Gastrocnemius medialis (tissue), 4 donors: ENCODE measurements at places on chromosomes 12 and 14. TPM values are rescaled to one million over a fixed set of nuclear protein-coding genes. Genes with fewer than 3 reads are reported as not detected.

GRCh38 chr12:24081092-24081529 lies 131.6 kb upstream of the SOX5 start:
- no peak for DNase-seq

The ZC2HC1C gene
- total RNA-seq, result 13.1 TPM

DNA sequence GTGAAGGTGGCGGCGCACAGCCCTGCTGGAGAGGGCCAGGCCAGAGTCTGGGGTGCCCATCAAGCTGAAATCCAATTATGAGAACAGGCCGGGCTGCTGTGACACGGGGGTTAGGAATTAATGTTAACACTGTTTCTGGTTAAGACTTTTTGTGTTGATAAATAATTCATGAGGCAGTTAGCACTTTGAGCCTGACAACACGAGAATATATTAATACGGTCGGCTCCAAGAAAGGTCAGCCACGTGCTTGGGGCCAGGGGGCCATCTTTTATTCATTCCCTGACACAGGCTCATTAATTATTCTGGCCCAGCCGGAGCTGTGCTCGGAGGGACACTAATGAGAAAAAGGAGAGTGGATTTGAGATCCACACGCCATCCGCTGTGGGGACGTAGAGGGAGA lies 45.1 kb downstream of the FBRSL1 start:
- DNase-seq, result no peak

DNA sequence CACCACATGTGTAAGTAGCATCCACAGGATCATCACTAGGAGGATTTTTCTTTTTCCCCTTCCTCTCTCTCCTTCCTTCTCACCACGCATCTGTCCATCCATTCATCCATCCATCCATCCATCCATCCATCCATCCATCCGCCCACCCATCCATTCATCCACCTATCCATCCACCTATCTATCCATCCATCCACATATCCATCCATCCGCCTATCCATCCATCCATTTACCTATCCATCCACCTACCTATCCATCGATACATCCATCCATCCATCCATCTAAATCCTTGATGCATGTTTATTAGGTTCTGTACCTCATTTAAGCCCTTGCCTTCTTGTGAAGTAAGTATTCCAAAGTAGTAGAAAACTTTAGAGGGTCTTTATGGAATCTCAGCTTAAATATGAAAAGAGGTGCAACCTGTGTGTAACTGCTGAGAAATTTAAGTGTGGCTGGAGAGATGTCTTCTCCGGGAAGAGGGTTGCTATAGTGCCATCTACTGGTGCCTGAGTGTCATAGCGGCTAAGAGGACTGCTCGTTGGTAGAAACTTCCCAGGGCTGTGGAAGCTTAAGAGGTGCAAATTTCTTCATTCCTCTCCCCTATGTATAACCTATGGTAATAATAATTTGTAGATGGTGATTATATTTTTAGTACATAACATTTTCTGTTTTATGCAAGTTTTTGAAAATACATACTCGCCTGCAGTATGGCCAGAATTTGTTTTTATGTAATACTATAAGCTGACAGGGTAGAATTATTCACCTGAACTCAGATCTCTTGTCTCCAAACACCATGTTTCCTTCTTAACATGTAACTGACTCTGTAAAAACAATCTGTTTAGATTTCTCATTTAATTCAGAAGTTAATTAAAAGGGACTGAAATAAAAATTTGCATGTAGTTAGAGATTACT lies 46.0 kb downstream of the MYO1H start:
- DNase-seq, result peak; percentile 22

The NRXN3 gene
- total RNA-seq, result 0.04 TPM

The MAP1LC3B2 gene
- 1.1 TPM for total RNA-seq

DNA sequence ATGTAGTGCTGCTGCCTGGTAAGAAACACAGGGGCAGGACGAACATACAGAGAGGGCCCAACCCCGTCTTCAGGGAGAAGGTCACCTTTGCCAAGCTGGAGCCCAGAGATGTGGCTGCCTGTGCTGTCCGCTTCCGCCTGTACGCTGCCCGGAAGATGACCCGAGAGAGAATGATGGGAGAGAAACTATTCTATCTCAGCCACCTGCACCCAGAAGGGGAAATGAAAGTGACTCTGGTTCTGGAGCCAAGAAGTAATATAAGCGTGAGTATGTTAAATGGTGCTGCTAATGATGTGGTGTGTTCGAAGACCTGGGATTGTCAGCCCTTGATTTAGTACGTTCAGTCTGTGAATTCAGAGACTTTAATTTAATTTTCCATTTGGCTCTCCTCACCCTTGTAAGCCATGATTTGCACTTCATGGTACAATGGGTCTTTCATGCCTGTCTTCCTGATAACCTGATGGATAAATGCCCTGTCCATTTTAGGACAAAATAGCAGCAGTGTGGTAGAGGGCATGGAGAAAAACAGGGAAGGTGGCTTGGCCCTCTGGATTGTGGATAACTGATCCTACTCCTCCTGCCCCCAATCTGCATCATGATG lies 318.9 kb downstream of the SNAPC1 start:
- DNase-seq, result no peak

DNA sequence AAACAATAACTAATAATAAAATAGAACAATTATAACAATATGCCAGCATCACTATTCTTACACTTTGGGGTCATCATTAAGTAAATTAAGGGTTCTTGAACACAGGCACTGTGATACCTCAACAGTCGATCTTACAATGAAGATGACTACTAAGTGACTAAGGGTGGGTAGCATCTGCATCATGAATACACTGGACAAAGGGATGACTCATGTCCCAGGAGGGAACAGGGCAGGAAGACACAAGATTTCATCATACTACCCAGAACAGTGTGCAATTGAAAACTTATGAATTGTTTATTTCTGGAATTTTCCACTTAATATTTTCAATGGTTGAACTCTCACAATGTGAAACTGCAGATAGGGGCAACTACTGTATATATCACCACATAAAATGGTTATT lies 19.7 kb downstream of the TSPAN19 start:
- DNase-seq, result peak; percentile 15

The DTX1 gene
- 0.49 TPM for total RNA-seq

DNA sequence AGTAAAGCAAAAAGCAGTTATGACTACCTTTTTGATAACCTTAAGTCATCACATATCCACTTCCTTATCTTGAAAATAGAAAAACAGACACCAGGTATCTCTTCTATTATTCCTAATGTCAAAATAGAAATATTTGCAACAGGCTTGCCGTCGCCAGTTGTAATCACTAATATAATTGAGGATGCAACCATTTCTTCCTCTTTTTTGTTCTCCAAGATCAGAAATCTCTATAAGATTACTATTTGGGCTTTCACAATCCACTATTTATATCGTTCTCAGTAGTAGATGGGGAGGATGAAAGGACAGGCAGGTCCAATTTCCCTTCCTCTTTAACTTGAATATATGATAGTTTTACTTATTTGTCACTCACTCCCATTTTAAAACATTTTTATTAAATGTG lies 130.2 kb upstream of the HMGA2 start:
- no peak for DNase-seq

GRCh38 chr14:54864526-54864925 lies 38.1 kb downstream of the GCH1 start:
- no peak for DNase-seq

The NTF3 gene
- total RNA-seq, result 0.18 TPM

DNA sequence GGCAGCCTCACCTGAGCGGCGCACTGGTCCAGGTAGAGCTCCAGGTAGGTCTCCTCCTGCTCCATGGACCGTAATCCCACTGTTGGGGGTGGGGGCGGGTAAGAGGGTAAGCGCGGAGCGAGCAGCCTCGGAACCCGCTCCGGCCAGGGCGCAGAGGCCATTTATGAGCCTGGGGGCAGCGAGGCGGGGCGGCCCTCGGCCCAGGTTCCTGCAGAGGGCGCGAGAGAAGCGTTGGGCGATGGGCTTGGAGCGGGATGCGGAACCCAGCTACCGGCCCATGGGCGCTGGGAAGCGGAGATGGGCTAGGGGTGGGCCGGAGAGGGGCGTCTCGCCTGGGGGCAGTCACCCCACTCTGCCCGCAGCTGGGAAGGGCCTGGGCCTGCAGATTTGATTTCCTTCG lies at the start of gene TBPL2:
Gene TBPL2 (minus strand): TSS at position 232 of the 400 bp plus-strand sequence. CDS start 167 bp downstream, at position 65.
- DNase-seq, result no peak

- peak; percentile 13 for DNase-seq
Observed at GRCh38 chr12:119938049-119938667, 50.9 kb upstream of the BICDL1 start.

DNA sequence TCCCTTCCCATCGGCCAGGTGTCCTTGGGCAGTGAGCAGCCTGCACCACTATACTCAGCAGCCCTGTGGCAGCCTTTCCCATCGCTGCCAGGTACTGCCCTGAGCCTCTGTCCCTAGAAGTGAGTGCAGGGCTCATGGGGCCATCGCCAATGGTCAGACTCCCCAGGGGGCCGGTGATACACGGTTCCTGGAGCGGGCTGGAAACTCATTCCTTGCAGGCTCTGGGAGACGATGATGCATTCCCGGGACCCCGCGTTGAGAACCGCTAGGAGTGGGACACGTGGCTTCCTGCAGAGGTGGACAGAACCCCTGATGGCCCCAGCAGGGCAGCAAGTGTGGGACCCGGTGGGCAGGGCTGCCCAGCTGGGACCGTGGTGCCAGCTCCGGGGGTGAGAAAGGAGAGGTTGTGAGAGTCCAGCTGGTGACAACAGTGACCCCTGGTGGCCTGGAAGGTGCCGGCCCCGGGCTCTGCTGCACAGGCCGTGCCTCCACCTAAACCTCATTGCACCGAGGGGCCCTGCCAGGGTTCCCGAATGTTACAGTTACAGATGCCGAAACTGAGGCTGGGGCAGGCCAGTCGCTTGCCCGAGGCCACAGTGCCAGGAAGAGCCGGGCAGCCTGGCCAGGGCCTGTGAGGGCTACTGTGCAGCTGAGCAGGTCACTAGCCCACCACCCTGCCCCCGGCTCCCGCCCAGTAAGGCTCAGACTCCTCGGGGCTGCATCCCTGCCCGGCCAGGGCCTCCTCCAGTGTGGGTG lies 33.8 kb downstream of the FBRSL1 start:
- peak; percentile 55 for DNase-seq

GRCh38 chr12:80717856-80718255 lies 1.1 kb downstream of the MYF5 start:
- no peak for DNase-seq

DNA sequence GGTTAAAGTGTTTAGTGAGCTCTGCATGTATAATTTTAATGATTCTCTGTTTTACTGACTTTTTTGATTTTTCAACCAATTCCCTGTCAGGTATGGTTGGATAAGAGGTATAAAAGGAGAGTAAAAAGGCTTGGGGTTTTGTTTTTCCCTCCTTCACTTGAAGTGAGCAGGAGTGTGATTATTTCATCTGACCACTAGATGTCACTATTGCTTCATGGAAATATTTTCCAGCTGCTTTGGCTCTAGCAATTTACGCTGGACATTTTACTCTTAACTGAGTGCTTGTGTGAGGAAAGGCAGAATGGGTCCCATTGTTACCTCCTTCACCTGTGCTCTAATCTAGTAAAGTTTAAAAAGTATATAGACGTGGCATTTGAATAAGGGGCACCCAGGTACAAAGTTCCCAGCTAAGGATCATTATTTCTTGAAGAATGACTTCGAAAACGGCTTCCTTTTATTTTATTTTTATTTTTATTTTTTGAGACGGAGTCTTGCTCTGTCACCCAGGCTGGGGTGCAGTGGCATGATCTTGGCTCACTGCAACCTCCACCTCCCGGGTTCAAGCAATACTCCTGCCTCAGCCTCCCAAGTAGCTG lies 66.5 kb downstream of the TBC1D30 start:
- DNase-seq, result no peak

DNA sequence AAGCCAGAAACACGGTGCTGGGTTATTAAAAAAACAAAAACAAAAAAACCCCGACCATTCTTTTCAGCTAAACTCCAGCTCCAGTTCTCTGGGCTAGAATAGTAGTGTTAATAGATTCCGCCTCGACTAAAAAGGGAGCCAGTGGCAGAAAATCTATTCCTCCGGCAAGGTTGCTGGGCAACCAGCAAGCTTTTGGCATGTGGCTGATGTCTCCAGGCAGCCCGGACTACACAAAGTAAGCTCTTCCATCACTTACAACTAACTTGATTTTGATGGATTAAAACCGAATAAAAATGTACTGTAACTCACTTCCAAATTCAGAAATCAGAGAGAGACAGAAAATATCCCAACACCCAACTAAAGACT lies 126.4 kb upstream of the FOXN3 start:
- DNase-seq, result no peak

The CMKLR1 gene
- 3.5 TPM for total RNA-seq

The LMO3 gene
- 4.6 TPM for total RNA-seq

DNA sequence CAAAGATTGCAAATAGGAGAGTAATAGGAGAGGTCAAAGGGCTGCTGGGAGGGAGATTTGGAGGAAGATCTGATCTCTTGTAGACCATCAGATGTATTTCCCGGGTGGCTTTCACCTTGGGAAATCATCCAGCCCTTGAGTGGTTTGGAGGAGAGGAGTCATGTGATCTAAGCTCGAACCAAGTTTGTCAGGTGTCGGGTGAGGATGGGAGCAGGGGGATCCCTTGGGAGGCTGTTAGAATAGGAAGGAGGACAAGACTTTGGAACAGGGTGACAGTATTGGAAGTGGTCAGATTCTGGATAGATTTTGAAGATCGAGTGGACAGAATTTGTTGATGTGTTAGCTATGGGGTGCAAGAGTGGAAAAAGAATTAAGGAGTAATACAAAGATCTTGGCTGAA lies 46.6 kb downstream of the C12orf75 start:
- no peak for DNase-seq

GRCh38 chr14:37899365-37899764 lies 303.9 kb downstream of the TTC6 start:
- no peak for DNase-seq

DNA sequence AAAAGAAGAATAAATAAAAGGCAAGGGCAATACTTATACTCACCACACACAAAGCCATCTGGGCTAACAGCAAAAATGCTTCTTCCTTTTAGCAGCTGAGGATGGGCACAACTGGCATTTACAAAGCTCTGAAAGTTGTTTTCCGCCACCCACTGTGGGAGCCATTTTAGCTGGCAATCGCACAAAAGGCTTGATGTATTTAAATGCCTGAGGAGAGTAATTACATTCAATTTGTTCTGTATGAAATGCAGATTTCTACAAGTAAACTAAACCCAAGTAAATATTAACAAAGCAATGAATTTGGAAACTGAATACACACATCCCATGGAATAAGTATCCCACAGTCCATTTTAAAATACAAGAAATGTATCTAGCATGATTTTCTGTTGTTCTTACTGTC lies 37.5 kb downstream of the LRIG3 start:
- DNase-seq, result no peak

The RPL10L gene
- not detected for total RNA-seq

The FZD10 gene
- total RNA-seq, result 1.1 TPM

DNA sequence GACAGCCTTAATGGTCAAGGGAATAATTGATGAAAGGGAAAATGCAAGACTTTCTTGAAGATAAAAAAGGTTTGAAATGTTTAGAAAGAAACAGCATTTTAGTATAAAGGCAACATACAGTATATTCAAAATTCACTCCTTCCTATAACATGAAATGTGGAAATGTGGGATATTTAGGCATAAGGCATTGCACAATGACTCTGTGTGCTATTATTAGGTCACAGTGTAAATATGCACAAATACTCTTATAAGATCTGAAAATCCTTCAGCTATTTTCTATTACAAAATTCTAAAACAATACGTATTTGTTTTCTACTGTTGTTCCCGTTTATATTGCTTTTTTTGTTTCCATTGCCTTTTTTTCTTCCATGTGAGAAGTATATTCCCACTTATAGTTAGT lies 127.7 kb downstream of the SLC16A7 start:
- no peak for DNase-seq

GRCh38 chr12:56816491-56816890 lies 53.4 kb downstream of the HSD17B6 start:
- no peak for DNase-seq

The C1S gene
- total RNA-seq, result 58.1 TPM
